ENCODE measurements at places on chromosomes 13 and 19.

- DNase-seq = no peak
These were observed 99.9 kb downstream of the GNG7 start for GRCh38 chr19:2602391-2603181.

GRCh38 chr19:48502350-48503018 is 9.2 kb downstream of the LMTK3 start:
- no peak for DNase-seq

GRCh38 chr13:85935868-85936467 is 136.7 kb upstream of the SLITRK6 start:
- DNase-seq = no peak

- no peak for DNase-seq
These were observed 26.4 kb downstream of the CDK8 start for GRCh38 chr13:26280295-26280694.

DNA sequence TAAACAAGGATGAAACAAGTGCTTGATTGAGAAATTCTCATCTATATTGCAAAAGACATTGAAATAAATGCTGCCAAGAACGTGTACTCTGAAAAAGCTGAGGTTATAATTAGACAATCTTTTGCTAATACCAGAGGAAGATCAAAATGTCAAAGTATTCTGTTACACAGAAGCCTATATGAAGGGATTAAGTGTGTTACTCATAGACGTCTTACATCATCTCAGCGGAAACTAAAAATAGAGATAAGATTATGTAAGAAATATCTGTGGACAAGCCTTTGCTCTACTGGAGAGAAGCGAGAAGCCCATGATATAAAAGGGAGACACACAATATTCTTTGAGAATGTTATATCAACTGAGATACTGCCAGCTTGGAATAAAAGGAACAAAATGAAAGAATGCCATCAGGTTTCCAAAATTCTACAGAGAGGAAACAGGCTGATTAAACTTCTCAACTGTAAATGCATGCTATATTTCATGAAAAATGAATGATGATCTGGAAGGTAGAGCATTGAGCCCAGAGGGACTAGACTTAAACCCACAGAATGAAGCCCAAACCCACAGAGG is 699.0 kb downstream of the GPC5 start:
- no peak for DNase-seq

DNA sequence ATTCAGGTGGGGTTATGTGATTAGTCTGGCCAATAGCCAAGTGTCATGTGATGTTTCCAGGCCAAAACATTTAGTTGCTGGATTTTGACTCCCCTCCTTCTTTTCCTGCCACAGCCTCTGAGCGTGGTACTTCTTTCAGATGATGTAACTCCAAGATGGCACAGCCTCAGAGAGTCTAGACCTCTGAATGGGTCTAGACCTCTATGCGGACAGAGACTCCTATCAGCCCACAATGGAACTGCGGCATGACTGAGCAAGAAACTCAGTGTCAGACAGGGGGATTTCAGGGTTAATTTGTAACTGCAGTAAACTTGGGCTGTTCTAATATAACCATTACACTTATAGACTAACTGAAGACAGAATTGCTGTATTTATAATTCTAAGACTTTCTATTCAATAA is 42.6 kb upstream of the ZDHHC20 start:
- DNase-seq = no peak

DNA sequence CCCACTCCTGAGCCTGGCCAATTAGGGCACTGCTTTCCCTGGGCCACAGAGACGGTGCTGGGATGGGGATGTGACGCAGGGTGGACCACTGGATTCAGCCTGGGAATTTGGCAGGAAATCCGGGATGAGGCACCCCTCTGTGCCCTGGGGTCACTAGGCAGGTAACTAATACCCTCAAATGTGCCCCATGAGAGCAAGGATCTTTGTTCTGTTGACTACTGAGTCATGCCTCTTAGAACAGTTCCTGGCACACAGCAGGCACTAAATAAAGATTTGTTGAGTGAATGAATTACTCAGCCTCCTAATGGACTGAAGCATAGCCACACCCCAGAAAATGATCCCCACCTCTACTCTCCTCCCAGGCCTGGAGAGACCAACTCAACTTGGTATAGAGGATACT is 15.9 kb downstream of the OPA3 start:
- DNase-seq = no peak

- no peak for DNase-seq
These were observed 7.2 kb downstream of the ZNF550 start for GRCh38 chr19:57552432-57552831.

DNA sequence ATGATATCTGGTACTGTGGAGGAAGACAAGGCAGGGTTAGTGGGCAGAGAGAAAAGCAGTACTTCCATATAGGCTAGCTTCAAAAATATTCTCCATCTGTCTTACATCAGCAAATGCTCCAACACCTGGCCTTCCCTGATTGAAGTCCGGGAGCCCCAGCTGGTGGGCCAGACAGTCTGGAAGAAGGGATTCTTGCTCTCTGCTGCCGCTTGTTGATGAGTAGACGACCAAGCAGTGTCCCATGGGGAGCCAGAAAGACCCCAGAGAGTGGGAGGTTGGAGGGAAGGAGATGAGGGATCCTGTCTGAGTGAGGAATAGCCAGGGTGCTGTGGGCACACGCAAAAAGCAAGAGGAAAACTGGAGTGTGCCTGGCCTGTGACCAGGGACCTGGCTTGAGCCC is 95.1 kb downstream of the ATP8A2 start:
- DNase-seq = no peak

DNA sequence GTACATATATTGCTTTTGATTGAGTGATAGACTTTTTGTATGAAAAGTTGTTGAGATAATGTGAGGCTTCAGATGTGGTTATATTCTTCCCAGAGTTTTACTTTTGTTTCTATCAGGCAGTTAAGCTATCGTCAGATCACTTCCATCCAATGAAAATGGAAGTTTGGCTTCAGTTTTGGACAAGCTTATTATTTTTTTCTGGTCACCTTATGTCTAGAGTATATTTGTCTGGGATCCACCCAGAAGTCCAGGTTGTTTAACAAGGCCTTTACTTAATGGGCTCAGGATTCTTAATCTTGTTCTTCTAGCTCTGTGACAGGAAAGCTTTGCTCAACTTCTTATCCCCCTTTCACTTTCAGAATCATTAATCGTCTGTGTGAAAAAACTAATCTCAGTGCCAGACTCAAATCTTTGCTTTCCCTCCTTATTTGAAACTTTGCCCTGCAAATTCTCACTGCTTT is 150.9 kb downstream of the PDS5B start:
- no peak for DNase-seq

DNA sequence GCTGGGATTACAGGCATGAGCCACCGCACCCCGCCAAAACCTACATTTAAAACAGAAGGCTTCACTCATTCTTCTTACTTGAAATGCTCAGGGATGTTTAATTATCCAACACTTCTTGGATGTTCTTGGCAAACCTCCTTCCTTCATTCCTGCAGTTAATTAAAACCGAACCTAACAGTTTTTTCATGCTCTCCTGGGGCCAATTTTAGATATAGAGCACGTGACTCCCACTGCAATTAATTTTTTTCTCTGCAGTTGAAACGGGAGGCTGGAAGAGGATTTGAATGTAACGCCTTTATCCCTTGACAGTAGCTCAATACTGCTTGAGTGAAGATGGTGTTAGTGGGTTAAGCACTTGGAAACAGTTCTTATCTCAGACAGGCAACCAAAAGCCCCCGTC is 4.6 kb upstream of the ACTL9 start:
- no peak for DNase-seq

DNA sequence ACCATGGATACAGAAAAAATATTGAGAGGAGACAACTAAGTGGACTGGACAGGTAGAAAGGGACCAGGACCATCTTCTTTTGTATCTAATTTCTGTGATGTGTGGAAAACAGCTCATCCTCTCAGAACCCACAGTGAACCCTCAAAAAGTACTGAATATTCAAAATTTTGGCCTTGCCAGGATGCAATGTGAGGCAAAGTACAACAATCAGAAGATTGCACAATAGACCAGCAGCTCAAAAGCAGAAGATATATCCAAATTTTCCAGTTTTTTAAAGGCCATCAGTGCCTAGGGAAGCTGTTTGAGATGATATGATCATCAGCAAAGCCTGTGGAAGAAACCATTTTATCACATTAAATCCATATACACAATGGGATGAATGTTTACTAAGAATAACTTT is 973.3 kb upstream of the MIR17HG start:
- DNase-seq = no peak

- no peak for DNase-seq
These were observed 509 bp downstream of the TPP2 start for GRCh38 chr13:102597029-102597961.

GRCh38 chr19:35194012-35194984 is 34.2 kb downstream of the FAM187B start:
- DNase-seq = no peak

- DNase-seq = no peak
These were observed 117.4 kb downstream of the ESD start for GRCh38 chr13:46679369-46680120.

GRCh38 chr13:114115191-114115671 is 17.2 kb downstream of the RASA3 start:
- no peak for DNase-seq

- no peak for DNase-seq
These were observed 27.7 kb downstream of the MCF2L start for GRCh38 chr13:112996671-112997091.

- no peak for DNase-seq
These were observed 41.0 kb downstream of the RASL11A start for GRCh38 chr13:27311518-27312210.

- DNase-seq = no peak
These were observed 30.1 kb downstream of the ZNF557 start for GRCh38 chr19:7099597-7099921.

DNA sequence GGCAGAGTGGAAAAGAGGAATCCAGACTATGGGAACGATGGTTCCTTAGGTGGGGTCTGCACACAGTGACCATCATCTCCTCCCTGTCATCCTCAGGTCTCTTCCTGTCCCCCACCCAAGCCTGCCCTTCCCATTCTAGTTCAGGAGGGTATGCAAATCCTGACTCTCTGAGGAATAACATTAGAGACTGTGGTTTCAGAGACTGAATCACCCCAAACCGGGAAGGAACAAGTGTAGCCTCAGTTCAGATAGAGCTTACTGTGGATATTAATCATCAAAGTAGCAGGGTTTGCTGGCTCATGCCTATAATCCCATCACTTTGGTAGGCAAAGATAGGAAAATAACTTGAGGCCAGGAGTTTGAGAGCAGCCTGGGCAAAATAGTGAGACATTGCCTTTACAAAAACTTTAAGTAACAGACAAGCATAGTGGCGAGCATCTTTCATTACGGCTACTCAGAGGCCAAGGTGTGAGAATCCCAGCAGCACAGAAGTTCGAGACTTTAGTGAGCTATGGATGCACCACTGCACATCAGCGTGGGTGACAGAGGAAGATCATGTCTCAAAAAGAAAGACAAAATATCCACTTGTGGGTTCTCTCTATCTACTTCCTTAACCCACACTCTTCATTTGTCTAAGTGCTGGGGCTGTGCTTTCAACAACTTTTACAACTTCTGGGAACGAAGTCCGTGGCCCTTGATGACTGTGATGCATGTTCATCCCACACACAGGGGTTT is 19.3 kb upstream of the LGALS13 start:
- DNase-seq = no peak

DNA sequence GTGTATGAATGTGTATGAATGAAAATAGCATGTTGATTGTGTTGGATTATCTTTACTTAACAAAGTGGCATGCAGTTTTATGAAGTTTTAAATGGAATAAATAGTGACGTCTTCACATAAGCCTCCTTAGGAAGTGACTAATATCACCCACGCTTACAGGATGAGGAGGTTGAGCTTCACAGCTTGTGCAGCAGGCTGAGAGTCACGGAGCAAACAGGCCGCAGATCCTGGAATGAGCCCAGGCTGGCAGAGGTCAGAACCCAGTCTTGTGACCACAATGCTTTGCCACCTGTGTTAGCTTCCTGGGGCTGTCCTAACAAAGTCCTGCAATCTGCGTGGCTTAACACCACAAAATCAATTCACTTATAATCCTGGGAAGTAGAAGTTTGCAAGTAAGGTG is 20.8 kb downstream of the LAIR2 start:
- peak; percentile 97 for DNase-seq

GRCh38 chr13:110293649-110294048 is 13.3 kb downstream of the COL4A1 start:
- no peak for DNase-seq

- no peak for DNase-seq
These were observed 6.9 kb downstream of the ANGPTL6 start for GRCh38 chr19:10095622-10095947.

GRCh38 chr19:41435936-41436673 is 3.6 kb downstream of the DMAC2 start:
- no peak for DNase-seq

DNA sequence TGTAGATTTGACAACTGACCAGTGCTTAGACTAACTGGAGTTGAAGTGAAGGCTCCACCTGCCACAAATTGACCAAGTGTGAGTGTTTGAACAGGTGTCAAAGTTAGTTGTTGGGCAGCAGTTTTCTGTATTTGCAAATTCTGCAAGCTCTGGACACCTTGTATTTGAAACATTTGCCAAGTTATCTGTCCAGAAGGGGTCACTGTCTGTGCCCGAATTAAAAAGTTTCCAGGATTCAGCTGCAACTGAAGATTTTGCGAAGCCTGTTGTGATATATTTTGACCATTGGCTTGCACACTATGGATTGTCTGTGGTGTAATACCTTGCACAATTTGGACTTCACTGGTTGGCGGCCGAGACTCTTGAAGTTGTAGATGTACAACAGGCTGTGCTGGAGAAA is 1690.7 kb downstream of the SLITRK5 start:
- DNase-seq = no peak

GRCh38 chr19:23415561-23416191 is 20.4 kb upstream of the ZNF91 start:
- DNase-seq = no peak

GRCh38 chr19:1618157-1619093 is 13.2 kb upstream of the UQCR11 start:
- no peak for DNase-seq

DNA sequence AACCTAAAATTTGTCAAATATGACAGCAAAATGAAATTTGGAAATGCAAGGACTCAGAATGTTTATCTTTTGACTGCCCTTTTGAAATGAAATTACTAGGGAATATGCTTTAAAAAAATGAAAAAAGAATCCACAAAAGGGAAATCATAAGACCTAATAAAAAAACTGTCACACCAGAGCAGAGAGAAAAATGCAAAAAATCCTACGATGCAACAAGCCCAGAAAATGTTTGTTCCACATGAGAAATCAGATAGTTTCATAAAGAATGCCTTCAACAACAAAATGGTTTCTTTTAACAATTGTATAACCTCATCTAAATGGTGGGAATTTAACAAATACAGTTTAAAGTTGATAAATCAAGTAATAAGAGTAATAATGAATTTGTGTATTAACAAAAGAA is 8.0 kb downstream of the LPAR6 start:
- no peak for DNase-seq

GRCh38 chr19:9818175-9818733 is 625 bp downstream of the FBXL12 start:
- no peak for DNase-seq

DNA sequence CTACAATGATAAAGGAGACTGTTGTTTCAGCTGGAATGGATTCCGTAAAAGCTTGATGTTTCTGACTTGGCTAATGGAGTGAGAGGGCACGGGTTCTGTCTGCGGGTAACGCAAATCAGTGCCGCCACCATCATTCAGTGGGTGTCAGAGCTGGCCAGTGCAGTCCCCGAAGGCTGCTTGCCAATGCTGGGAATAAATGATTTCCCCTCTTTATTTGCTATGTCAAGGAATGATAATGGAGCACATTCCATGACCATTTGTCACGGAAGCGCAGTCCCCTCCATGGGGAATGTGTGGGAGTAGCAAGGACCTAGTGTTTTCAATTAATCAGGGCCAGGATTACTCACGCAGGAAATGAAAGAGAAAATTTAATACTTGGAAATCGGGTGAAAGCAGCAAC is 899.3 kb downstream of the UQCRFS1 start:
- DNase-seq = no peak

- no peak for DNase-seq
These were observed 1526.9 kb downstream of the EFNB2 start for GRCh38 chr13:105008604-105009003.
